ENCODE measurements at places on chromosomes 5 and 9.

GRCh38 chr5:102554728-102555127, 55.9 kb upstream of the SLCO6A1 start:
- DNase-seq: peak; percentile 17

- DNase-seq: no peak
These were observed 318.8 kb downstream of the DNAH5 start for GRCh38 chr5:13625616-13626198.

- DNase-seq: no peak
These were observed 113.0 kb downstream of the COL23A1 start for GRCh38 chr5:178476972-178477754.

GRCh38 chr5:88269222-88269771, 652 bp upstream of the TMEM161B start:
- DNase-seq: no peak

DNA sequence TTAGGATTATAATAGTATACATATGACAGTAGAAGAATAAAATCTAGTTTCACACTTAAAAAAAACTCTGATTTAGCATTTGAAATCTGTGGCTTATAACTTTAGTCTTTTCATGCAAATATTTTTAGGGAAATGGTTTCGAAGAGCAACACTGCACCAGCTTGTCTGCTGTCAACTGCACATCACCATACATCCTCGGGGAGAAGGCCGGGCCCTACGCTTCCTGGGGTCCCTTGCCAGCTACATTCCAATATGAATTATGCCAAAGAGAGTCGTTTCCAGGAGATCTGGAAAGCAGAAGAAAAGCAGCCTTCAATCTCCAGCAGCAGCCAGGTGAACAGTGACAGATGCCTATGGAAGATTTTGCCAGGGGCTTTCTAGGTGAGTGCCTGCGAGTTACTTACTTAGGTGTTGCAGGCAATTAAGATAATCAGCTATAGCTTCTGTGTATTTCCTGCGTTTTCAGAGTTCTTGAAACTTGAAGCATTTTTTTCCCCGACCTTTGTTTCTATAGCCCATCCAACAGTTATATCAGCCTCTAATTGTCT, 166.8 kb downstream of the TRPM3 start:
- no peak for DNase-seq

DNA sequence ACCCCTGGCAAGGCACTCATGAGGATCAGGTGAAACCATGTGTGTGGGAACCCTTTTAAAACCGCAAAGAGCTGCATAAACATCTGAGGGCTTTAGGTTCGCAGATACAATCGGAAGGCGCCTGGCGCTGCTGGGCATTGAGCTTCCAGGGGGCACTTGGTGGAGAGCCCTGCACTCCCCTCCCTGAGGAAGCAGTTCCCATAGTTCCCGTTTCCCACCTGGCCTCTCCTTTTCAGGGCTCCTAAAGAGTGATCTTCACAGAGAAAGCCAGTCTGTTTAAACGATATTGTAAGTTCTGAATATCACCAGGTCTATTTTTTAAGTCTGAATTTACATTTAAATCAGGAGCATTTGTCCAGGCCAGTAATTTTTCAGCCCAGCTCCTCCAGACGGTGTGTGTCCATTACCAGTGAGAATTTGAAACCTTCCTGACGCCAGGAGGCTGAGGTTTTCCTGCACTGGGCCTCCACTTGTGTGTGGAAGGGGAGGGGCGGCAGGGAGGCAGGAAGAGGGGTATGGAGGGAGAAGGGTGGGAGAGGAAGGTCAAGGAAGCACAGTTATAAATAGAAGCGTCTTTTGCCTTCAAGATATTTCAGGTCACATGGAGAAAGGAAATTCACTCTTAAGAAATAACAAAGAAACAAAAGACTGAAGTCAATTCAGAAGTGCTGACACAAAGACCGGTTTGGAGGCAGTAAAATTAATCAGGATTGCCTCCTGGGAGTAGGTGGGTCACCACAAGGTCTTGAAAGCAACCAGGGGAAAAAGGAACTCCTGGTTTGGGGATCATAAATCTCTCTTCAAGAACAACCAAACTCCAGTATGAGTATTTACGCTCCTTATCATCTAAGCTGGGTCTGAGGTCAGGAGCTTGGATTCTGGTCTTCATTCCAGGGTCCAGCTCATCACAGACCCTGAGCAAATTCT, 14.3 kb upstream of the MGAT1 start:
- no peak for DNase-seq

DNA sequence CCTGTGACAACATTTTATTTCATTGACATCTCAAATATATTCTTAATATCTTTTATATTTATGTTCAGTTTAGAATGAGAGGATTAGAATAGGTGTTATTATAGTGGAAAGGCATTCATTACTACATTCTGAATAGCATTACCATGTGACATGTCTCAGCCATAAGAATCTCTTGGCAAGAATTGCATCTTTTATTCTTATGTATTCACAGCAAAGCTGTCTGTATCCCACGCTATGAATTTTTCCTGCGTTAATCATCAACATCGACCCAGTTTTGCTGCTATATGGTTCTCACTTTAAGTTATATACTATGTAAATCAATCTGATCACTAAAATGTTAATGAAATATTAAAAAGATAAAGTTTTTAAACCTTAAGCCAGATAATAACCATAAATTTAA, 248.6 kb downstream of the TMEM232 start:
- no peak for DNase-seq

DNA sequence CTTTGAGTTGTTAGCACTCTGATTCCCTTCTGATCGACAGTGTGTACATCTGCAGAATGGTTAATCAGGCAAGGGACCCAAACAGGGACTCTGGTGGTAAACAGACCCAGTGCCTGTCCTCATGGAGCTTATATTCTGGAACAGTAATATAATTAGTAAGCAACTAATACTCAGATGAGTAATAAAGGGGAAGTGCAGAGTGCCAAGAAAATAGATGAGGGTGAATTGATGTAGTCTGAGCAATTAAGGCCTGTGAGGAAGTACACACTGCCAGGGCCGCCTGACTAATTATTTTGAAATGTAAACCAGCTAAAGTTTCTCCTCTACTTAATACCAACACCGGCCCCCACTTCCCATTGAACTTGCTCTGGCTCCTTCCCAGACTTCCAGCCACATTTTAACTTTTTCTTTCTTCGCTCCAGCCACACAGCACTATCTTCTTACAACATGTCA, 4.2 kb downstream of the DHX29 start:
- peak; percentile 11 for DNase-seq

GRCh38 chr5:105751908-105752307, 1918.8 kb downstream of the EFNA5 start:
- no peak for DNase-seq

- DNase-seq: no peak
These were observed 130.9 kb upstream of the GNA14 start for GRCh38 chr9:77779010-77779409.

GRCh38 chr5:76602094-76602726, 21.0 kb downstream of the F2RL2 start:
- DNase-seq: no peak

GRCh38 chr9:96129747-96130146, 172.2 kb downstream of the HSD17B3 start:
- no peak for DNase-seq

GRCh38 chr5:134111741-134112647, 2.5 kb upstream of the TCF7 start:
- peak; percentile 72 for DNase-seq

DNA sequence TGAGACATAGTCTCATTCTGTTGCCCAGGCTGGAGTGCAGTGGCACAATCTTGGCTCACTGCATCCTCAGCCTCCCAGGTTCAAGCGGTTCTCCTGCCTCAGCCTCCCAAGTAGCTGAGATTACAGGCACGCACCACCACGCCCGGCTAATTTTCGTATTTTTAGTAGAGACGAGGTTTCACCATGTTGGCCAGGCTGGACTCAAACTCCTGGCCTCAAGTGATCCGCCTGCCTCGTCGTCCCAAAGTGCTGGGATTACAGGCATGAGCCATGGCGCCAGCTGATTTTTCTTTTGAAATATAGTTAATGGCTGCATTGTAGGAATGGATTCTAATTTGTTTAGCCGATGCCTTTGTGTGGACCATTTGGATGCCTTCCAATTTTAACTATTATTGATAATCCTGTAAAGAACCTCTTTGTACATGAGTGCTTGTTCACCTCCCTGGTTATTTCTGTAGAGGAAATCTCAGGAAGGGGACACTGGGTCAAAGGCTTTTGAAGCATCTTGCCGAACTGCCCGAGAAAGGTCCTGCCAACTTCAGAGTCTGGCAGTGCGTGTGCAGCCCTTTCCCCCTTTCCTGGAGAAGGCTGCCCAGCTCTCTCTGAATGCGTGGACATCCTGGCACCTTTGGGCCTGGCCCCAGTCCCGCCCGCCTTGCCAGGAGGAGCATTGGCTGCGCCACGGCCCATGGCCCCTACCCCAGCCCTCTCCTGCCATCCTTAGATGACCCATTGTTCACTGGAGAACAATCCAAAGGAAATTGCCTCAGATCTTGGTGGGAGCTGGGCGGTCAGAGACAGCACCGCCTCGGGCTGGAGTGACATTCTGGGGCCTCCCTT, 8.9 kb upstream of the NUP214 start:
- no peak for DNase-seq

DNA sequence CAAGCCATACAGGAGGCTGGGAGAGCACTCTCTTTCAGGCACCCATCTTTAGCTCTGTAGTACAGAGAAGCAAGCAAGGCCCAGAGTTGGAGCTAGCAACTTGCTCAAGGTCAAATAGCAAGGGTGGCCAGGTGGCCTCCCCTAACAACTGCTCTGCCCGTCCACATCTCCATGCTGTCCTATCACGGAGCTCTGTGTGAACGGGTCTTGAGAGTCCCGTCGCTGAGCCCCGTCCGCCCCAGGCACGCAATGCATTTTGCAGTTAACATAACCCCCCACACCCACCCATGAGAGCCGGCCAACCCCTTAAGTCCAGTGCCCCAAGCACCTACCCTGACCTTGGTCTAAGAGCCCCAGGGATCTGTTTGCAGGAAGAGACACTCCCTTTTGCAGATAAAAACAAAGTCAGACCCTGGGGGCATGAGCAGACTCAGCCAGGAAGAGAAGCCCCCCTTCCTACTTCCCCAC, 1.5 kb downstream of the RNF44 start:
- DNase-seq: peak; percentile 49

GRCh38 chr9:135739271-135740220, 37.6 kb downstream of the KCNT1 start:
- no peak for DNase-seq

- peak; percentile 30 for DNase-seq
These were observed 17.7 kb upstream of the RNF180 start for GRCh38 chr5:64147849-64148441.

DNA sequence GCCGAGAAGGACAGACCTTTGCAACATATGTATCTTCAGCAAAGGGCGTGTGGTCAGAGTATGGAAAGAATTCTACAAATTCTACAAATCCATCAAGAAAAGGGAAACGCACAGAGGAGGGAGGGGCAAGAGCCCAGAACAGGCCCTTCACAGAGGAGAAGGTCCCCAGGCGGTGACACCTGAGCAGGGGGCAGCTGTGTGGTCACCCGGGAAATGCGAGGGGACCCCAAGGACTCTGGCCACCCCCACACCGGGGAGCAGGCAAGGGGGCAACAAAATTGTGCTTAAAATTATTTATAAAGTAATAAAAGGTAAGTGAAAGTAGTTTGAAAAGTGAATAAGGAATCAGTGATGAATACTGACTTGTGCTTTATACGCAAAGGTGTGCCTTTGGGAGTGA, 17.6 kb downstream of the NACC2 start:
- DNase-seq: no peak

GRCh38 chr9:121802753-121803152, 151.3 kb downstream of the DAB2IP start:
- DNase-seq: no peak

DNA sequence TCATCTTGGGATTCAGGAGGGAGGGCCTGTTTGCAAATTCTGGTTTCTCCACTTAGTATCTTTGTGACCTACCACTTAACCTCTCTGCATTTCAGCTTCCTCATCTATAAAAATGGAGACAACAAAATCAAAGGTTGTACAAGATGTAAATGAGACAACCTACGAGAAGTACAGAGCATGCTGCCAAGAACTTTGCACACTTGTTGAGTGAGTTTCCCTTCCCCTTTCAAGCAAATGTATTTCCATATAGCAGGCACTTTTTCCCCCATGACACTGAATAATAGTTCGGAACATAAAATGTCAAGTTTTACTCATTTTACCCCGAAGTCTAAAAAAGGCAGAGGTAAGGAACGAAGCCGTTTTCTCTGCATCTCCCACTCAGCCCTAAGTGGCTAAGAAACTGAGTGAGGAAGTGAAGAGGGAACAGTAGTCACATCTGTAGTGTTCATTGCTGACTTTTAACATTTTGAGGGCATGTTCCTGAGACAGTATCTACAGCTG, 159.0 kb downstream of the TLE1 start:
- peak; percentile 5 for DNase-seq

- DNase-seq: no peak
These were observed 54.9 kb downstream of the FGF1 start for GRCh38 chr5:142630927-142631539.

GRCh38 chr5:56250011-56250410, 16.9 kb upstream of the ANKRD55 start:
- DNase-seq: no peak

DNA sequence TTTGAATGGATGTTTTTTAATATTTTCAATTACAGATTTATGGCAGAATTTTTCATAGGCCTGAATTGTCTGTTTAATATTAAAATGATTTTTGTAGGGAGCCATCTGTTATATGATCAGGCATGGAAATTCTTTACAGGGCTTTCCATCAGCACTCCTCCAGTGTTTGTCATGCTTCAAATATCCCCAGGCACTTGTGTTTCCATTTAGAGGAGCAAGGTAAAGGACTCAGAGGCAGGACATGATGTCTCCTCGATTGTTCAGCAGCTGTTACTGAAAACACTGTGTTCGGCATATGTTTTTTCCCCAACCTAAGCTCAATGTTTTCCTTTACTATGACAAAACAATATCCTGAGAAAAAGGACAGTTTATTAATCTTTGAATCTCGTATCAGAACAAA, 172.3 kb upstream of the RFX3 start:
- no peak for DNase-seq

DNA sequence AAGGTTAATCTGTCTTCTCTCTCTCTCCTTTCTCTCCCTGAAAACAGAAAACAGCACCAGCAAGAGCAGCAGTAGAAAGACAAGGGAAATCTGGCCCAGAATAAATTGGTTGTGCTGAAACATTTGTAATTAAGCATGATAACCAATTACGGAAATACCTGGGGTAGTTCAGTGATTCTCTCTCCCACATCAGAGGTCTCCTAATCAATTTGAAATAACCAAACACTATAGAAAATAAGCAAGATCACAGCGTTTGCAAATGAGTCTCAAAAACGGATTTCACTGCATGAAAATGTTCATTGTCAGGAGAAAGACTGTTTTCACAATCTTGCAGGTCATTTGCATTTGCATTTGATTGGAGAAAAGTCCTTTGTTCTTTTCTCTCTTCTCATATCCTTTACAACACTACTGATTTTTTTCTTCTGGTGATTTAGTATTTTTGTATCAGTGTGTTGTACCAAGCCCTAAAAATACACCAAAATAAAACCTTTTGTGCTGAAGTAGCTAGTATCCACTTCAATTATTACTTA, 36.8 kb upstream of the CDH6 start:
- no peak for DNase-seq

- no peak for DNase-seq
These were observed 1680.3 kb downstream of the MAT2B start for GRCh38 chr5:165185716-165186115.

- no peak for DNase-seq
These were observed 29.1 kb downstream of the F2RL2 start for GRCh38 chr5:76594107-76594506.
